Right cardiac atrium (tissue), 5 donors: ENCODE measurements at places on chromosomes 16 and 17. TPM values are rescaled to one million over a fixed set of nuclear protein-coding genes. Genes with fewer than 3 reads are reported as not detected.

DNA sequence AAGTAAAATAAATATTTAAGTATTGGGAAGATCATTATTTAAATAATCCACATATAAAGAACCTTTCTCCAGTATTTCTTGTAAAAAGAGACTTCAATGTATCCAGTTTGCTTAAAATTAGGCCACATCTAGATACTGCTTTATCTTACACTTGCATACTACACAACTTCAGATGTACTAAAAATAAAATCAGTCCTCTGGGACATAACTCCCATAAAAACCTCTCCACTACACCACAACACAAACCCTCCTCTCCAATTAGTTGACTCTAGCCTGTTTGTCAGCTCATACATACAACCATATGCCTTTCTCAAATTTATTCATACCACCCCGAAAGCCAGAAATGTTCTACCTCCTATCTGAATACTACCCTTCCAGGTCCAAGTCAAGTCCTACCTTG, 21.6 kb downstream of the SPOP start:
- DNase-seq, result no peak

GRCh38 chr16:686459-687260, 2.5 kb upstream of the JMJD8 start:
- DNase-seq, result no peak

DNA sequence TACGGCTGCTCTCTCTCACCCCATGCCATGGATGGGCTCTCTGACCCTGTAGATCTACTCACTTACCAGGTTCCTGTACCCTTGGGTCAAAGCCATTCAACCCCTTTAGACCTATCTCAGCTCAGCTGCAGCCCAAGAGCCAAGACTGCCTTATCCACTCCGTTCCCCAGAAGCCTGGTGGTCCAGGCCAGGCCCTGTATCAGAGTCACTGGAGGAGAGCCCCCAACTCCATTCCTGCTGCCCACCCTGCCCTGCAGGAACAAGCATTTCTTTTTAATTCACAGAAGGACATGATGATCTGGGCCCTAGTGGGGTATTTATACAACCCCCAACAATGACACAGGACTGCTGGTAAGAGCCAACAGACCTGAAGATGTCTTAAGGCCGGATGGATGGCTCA, 76.8 kb downstream of the AIPL1 start:
- no peak for DNase-seq

DNA sequence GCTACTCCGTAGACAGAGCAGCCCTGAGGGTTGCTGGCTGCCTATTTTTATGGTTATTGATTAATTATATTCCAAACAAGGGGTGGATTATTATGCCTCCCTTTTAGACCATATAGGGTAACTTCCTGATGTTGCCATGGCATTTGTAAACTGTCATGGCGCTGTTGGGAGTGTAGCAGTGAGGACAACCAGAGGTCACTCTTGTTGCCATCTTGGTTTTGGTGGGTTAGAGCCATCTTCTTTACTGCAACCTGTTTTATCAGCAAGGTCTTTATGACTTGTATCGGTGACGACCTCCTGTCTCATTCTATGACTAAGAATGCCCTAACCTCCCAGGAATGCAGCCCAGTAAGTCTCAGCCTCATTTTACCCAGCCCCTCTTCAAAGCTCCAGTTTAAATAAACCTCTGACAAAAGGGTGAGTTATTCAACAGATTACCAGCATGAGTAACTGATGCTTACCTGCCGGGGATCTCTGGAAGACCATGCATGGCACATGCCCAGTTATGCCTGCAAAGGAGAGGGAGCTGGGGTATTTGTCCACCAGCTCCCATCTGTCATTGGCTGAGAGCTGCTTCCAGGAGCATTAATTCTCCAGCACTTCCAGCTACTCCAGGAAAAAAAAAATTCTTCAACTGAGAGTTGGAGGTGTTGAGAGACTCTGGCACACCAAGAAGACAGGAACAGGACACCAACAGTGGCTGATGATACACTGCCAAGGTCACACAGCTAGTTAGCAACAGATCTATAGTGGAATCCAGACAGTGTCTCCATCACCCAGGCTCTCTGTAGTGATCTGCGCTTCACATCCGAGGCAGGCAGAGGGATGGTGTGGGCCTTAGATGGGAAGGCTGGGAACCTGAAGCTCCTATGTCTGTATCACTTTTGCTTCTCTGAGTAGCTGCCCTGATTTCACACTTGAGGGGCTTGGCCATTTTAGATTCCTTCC, 36.6 kb upstream of the IL21R start:
- DNase-seq, result no peak

GRCh38 chr17:8005967-8006730, 3.7 kb downstream of the GUCY2D start:
- DNase-seq, result no peak

GRCh38 chr17:34285286-34285792, at the start of gene CCL11:
CCL11 (plus strand) TSS chr17:34285742; CDS start chr17:34285809, 67 bp downstream.
- no peak for DNase-seq

DNA sequence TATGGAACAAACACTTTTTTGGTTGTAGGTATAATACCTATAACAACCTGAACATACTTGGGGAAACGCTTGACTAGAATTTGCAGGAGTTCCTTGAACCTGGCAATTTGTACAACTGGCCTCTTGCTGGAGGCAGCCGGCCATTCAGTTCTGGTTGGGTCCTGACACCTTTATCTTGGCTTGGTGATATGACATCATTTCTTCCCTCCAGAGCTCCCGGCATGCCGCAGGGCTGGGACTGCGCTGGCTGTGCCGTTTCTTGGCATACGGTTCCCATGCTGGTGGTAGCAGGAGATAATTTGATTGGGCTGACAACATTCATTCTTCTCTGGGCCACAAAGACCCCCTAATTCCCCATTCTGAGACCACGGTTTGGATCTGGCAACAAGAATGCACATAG, 87.5 kb downstream of the ASIC2 start:
- no peak for DNase-seq

DNA sequence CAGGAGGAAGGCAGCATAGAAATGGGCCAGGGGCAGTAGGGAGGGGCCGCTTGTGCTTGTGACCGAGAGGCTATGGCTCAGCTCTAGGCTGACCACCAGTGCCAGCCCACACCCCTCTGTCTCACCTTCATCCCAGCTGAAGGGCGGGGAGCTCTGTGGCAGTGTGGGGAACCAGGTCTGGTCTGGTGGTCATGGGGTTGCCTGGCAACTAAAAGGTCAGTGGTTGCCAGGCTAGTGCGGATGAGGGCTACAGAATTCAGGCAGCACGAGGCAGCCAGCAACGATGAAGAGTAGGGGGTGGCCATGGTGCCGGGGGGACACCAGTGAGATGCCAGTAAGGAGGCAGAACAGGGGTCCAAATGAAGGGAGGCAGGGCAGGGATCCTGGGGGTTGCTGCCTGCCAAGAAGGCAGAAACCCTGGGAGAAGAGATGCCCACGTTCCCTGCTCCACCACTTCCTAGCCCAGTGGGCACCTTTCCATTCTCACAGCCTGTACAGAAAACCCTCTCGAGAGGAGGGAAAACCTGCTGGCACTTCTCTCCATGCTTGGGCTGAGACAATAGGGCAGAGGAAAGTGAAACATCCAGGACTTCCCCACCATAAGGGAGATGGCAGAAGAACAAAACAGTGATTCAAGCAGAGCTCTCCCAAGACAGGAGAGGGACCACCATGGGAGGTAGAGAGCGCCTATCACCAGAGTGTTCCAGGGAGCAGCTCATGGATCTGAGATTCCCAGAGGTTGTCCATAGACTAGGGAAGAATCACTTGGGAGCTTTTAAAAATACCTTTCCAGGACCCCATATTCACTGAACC, 39.7 kb downstream of the SRCIN1 start:
- DNase-seq, result no peak

DNA sequence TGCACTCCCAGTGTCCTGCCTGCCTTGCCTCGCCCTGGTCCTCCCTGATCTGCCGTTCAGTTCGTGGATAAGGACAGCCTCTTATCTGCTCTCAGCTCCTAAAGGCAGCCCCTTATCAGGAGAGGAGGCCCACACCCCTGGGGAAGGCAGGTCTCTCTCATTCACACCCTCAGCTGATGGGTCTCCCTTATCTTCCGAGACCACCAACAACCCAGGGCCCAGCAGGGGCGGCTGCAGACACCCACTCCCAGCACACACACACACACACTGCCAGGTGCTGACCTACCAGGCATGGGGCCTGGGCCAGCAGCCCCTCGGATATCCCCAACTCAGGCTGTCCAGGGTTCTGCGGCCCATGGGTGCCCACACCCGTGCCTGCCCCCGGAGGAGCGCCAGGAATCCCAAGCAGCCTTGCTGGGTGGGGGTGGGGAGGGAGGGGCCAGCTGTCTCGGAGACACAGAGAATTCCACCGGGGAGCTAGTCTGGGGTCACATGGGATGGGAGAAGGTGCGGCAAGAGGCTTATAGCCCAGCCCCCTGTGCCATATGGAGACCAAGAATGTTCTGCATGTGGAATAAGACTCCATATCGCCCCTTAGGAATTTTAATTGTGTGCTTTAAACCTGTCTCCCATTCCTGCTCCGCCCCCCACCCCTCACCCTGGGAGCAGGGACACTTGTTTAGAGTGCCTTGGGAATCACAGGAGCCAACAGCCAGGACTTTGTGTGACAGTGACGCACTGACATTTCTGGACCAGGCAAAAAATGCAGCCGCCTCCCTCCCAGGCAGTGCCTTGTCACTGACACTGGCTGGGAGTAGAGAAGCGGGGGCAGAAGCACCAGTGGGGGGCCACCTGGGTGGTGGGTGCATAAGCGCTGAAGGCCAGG, 41.9 kb upstream of the EMP2 start:
- DNase-seq, result peak; percentile 34

GRCh38 chr17:39666601-39667261, 1.5 kb upstream of the PNMT start:
- peak; percentile 83 for DNase-seq

RILP gene
- total RNA-seq, result 54.4 TPM

PLLP gene
- total RNA-seq, result 13.8 TPM

CDH15 gene
- 0.14 TPM for total RNA-seq

KLHL10 gene
- total RNA-seq, result not detected

CHAD gene
- total RNA-seq, result 0.34 TPM

ACSF2 gene
- total RNA-seq, result 112 TPM
